NCI-H524 treated with DMSO at 0.1 percent for 48 hours (cell line): ENCODE measurements at places on chromosomes 2 and 18.
A peak's percentile ranks its signal among the peaks of the same experiment; 100 is the strongest.

DNA sequence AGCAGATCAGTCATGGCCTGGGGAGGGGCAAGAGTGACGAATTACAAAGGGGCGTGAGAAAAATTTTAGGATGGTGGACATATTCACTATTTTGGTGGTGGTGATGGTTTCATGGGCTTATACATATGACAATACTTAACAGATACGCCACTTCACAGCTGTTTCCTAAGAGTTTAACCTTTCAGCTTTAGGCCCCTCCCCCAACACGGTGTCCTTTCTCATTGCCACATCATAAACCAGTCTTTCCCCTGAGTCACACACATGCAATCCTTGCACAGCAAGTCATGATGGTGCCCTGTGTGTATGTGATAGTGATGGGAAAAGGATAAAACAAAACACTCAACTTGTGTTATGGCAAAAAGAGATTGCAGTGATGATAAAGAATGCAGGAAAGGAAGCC is 47.6 kb upstream of the IL1R1 start:
- no peak for DNase-seq

GRCh38 chr2:215271446-215271845 is 40.4 kb upstream of the ATIC start:
- no peak for DNase-seq

DNA sequence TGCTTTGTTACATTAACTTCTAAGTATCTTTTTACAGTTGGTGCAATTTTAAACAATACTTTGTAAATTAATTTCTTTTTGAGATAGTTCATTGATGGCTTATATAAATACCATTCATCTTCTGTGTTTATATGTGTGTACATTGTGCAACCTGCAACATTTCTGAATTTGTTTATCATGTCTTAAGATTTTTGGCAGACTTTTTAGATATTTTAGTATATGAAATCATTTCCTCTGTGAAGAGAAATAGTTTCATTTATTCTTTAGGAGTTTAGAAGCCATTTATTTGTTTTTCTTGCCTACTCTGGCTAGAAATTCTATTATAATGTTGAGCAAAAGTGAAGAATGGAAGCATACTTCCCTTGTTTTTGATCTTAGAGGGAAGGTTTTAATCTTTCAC is 337.8 kb upstream of the DSEL start:
- no peak for DNase-seq

DNA sequence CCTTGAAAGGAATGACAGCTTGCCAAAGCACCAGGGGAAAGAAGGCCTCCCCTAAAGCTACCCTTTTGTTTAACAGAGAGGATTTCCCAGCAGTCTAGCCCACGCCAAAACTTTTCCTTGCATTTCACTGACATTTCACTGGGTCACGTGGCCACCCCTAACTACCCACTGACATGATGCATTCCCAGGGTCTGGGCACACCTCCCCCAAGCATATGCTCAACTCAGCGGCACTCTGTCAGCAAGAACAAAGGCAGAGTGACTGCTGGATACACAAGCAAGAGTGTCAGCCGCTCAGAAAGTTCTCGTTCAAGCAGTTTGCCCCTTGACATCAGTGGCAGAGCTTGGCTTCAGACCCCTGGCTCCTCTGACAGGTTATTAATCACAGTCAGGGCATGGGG is 34.2 kb upstream of the MARCO start:
- no peak for DNase-seq

DNA sequence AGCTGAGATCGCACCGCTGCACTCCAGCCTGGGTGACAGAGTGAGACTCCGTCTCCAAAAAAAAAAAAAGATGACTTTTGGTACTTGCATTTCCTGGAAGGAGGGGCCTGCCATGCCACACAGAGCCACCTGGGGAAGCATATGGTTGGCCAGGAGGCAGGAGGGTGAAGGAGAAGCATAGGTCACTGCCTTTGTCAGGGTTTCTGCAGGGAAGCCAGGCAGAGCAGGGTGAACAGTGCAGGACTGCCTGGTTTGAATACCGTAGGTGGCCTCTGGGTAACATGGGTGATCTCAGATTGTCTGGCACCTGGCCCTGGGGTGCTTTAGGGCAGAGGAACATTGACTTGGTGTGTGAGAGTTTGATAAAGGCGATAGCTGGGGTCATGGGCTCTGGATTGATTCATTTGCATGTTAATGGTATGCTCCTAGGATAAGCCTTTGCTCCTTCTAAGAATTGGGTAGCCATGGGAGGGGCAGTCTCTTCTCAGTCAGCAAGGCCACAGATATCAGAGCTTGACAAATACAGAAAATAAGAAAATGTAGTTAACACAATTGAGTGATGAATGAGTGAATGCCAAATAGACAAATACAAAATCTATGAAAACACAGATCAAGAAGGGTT is 124.0 kb upstream of the SEC11C start:
- DNase-seq, result peak; percentile 24

DNA sequence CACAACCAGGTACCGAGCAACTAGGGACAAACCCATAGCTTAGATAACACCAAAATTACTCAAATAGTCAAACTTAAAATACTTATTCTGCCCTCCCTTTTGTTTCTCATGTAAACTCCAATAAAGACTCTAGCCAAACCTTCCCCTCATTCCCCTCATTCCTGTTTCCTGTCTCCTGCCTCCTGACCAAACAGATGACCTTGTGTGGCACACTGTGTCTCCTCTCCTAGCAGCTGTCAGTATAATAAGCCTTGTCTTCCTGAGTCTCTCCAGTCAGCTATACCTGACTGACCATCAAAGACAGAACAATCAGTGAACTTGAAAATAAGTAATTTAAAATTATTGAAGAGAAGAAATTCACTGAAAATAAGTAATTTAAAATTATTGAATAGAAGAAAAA is 14.3 kb downstream of the SULT1C4 start:
- DNase-seq, result no peak
